ENCODE measurements at places on chromosomes 3 and 15.

GRCh38 chr3:146640955-146641867 is 36.1 kb upstream of the PLSCR5 start:
- peak; percentile 67 for DNase-seq

- no peak for DNase-seq
Observed at GRCh38 chr3:10855083-10855870, 39.2 kb downstream of the SLC6A11 start.

DNA sequence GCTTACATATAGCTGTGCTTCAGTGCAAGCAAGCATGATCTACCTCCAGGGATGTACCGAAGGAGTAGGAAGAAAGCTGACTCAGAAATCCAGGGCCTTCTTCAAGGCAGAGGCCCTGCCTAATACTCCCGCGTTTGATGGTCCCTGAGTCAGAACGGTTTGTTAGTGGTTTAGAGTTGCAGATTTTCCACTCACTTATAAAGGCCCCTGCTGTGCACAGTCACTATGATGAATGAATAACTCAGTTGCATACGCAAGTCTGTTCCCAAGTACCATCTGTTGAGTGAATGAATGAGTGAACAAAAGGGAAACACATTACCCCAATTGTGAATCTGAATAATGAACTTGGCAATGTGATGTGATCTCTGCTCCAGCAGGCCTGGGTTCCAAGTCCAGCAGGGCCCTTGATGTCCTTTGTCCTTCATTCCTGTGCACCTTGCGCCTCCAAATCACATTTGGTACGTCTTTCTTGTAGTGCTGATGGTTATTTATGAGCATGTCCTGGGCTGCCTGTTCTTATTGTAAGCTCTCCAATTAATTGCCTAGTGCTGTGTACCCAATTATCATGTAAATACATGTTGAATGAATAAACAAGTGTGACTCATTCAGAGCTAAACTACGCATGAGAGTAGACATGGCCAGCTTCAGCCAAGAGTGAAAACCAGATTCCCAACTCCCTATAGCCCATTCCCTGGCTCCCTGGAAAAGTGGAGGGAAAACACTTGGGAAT is 85.3 kb upstream of the LIMD1 start:
- peak; percentile 87 for DNase-seq

GRCh38 chr3:9142362-9142761 is 107.1 kb downstream of the SRGAP3 start:
- DNase-seq, result no peak

GRCh38 chr15:52100807-52101442 is 11.7 kb downstream of the BCL2L10 start:
- DNase-seq, result peak; percentile 78

DNA sequence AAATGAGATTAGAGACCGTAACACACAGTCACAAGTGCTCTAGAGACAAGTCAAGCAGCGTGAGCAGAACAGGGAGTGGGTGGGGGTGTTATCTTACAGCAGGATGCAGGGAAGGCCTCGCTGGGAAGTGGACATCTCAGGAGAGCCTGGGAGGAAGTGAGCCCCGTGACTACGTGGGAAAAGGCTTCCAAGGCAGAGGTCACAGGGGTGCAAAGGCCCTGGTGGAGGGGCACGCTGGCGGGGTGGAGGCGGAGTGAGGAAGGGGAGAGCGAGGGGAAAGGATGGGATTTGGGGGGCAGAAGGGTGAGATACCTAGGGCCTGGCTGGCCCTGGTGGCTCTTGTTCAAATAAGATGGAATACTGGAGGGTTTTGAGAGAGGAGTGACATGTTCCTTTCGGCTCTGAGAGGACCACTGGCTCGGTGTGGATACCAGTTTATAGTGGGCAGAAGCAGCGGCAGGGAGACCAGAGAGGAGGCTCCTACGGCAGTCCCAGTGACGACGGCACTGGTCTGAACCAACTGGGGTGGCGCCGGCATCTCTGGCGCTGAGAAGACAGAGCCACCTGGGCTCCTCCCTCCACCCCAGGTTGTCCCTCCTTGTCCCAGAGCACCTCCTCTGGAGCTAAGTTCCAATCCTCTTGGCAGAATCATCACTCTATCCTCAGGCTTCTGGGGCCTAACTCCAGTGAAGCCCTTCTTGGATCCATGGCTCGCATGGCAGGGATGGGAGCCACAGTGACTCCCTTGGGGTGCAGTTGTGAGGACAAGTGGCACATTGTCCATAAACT is 266.2 kb upstream of the LYSMD4 start:
- DNase-seq, result no peak

GRCh38 chr3:33488683-33489082 is 48.5 kb upstream of the UBP1 start:
- no peak for DNase-seq

DNA sequence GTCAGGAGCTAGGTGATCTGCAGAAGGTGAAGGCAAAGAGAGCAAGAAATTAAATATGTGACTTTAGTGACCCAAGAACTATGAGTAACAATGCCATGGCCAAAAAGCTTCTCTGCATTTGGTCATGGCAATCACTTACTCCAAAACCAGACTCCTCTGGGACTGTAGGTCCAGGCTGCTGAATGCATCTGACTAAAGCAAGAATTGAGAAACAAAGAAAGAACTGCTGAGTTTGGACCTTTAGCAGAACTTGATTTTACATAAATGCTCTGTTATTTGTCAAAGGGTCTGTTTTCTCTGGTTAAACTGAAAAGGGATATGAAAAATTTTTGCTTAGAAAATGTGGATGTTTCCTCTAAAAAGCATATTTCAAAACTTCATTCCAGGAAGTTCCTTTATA is 1102.2 kb downstream of the IGSF11 start:
- no peak for DNase-seq

DNA sequence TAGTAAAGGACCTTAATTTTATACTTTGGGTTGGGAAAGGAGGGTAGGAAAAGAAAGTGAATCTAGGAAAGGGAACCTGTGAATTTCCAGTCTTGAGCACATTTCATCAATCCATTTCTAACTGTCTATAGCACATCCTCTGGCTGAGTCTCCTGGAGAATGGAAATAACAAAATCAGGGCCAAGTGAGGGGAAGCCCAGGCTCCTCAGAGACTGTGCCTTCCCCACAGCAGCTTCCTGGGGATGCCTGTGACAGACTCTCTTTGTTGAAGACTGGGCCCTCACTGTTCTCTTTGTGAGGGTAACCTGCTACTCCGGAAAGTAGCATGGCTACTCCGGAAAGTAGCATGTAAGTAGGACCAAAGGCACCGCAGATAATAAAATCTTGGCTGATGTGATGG is 22.6 kb upstream of the CSPG5 start:
- no peak for DNase-seq

GRCh38 chr3:32780735-32781210 is 37.0 kb upstream of the TRIM71 start:
- DNase-seq, result peak; percentile 71

GRCh38 chr3:22360970-22361369 is 610.0 kb upstream of the ZNF385D start:
- DNase-seq, result no peak

DNA sequence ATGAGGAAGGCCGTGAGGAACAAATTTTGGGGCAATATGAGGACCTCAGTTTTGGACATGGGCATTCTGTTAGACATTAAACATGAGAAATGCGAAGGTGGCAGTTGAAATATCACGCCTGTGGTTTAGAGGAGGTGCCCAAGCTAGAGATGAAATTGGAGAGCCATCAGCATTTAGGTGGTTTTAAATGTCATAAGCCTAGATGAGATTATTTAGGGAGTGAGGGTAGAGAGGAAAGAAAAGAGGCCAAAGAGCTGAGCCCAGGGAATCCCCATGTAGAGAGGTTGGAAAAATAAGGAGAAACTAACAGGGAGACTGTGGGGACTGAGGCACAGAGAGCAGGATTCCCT is 14.9 kb downstream of the RTP1 start:
- DNase-seq, result no peak

DNA sequence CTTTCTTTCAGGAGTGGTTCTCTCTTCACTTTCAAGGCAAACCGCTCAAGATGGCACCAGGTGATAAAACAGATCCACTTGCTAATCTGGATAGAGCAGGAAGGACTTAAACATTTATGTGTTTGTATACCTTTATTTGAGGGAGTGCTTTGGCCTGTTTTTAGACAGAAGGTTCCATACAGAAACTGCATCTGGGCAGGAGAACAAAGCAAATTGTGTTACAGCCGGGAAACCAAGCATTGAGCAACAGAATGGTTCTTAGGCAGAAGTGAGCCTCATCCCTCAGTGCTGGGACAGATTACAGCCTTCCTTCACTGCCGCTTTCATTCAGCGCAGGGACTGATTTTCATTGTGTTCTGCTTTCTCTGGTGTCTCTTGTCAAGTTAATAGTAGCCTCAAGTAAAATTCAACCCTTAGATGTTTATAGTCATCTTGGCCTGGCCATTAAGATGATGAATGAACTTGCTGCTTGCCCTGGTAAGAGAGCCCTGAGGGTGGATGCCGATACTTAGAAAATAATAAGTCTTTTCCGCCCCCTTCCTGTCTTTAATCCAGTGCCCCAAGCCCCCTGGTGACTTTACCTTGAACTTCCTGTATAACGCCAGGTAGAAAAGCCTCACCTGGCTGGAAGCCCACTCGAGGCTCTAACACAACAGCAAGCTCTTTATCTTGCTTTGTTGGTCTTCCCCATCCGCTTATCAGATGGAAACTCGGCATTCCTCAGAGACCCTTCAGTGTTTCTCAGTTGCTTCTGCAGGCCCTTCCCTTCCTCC is 168.0 kb upstream of the CTDSPL start:
- no peak for DNase-seq

DNA sequence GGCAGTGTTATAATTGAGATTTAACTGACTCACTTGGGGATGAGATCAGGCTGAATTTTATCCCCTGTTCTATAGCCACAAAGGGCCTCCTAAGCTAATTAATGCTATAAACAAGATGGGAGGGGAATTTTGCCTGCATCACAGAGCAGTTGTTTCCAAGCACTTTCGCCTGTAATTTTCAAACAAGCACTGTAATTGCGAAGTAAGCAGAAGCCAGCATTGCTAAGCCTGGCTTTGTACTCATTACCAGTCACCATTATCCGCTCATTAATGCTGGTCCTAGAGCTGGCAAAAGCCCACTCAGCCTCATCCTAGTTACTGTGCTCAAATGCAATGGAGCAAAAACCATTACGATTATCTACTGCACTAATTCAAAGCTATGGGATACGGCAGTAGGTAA is 356.6 kb upstream of the UBE2E2 start:
- no peak for DNase-seq

- peak; percentile 23 for DNase-seq
Observed at GRCh38 chr3:46695177-46695961, 1.9 kb upstream of the ALS2CL start.

GRCh38 chr15:27817258-27817657 is 281.9 kb downstream of the OCA2 start:
- no peak for DNase-seq

DNA sequence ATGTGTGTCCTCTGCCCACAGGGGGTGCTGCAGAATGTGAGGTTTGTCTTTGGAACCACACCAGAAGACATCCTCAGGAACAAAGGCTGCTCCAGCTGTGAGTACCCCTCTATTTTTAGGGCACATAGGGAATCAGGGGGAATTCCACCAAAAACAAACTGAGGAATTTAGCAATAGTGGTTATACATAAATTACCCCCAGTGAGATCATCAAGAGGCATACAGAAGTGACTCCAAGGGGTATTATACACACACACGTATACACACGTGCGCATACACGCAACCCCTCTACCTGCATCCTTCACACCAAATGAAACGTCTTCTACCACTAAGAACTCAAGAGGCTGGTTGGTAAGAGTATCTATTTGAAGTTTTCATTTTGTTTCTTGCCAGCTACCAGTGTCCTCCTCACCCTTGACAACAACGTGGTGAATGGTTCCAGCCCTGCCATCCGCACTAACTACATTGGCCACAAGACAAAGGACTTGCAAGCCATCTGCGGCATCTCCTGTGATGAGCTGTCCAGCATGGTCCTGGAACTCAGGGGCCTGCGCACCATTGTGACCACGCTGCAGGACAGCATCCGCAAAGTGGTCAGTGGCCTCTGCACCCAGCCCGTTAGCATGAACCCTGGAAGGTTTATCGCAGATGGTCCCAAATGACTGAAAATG is 2.9 kb downstream of the THBS1 start:
- no peak for DNase-seq

GRCh38 chr3:10697918-10698317 is 118.1 kb upstream of the SLC6A11 start:
- peak; percentile 32 for DNase-seq

DNA sequence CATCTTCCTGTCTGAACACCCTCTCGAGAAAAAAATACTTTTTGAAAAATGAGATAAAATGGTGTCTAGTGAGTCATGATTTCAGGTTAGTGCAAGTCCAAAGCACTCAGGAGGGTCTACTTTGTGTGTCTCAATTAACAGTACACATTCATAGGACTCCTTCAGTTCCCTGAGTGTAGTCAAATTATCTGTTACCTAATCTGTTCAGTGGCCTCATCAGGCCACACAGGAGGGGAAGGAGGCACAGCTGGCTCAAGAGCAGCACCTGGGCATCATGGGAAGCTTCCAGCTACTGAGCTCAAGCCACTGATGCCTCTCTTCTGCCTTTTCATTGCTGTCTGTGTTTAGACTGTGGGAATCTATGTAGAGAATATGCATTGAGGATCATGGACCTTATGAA is 341.4 kb upstream of the SGO1 start:
- DNase-seq, result no peak

DNA sequence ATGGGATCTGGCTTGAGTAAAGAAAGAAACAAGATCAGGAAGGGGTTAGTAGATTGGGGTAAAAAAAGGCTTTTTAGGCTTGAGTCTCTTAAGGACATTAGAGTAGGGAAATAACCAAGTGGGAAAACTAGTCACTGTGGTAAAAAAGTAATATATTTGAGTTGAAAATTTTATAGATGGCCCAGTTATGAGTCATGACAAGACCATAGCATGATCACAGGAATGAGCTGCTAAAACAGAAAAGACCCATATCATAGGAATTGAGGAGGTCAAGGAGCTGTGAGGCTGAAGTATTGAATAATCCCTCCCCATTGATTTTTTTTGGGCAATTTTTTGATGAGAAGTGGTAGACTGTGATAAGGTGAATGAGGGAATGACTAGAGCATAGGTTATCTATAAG is 69.2 kb upstream of the TBC1D5 start:
- no peak for DNase-seq

GRCh38 chr15:36278219-36278618 is 301.2 kb upstream of the CDIN1 start:
- no peak for DNase-seq

- no peak for DNase-seq
Observed at GRCh38 chr3:161050935-161051334, 54.2 kb downstream of the B3GALNT1 start.

DNA sequence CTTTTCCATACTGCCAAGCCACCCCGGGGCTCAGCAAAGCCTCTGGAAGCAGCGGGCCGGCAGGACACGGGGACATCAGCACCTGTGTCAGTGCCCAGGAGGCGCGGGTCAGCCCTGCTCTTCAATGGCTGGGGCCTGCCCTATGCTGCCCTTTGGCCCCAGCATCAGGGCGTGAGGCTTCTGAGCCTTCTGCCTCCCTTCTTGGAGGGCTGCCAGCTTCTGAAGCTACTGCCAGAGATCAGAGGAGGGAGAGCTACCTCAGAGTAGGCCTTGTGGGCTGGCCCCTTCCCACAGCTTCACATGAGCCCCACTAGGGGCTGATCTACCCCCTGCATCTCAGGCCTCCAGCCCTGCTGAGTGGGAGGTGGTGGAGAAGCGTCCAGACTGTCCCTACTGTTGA is 13.0 kb upstream of the TMEM115 start:
- DNase-seq, result no peak

Data from RKO (cell line).